ENCODE measurements at places on chromosomes 4 and X. TPM values are rescaled to one million over a fixed set of nuclear protein-coding genes. Genes with fewer than 3 reads are reported as not detected.

The SMARCA1 gene
- 49.6 TPM for total RNA-seq

The KIAA1210 gene
- not detected for total RNA-seq

The CNGA1 gene
- total RNA-seq, result not detected

The UGT2B15 gene
- 0.06 TPM for total RNA-seq

The OTUD6A gene
- not detected for total RNA-seq
